ENCODE measurements at places on chromosomes 2 and 18. TPM values are rescaled to one million over a fixed set of nuclear protein-coding genes. Genes with fewer than 3 reads are reported as not detected.

The C18orf54 gene
- 2.0 TPM for total RNA-seq

- DNase-seq, result peak; percentile 68
Observed at GRCh38 chr2:152740743-152741328, 22.4 kb downstream of the ARL6IP6 start.

GRCh38 chr2:152359573-152360363, 24.8 kb downstream of the FMNL2 start:
- no peak for DNase-seq

The SPC25 gene
- total RNA-seq, result 1.0 TPM

DNA sequence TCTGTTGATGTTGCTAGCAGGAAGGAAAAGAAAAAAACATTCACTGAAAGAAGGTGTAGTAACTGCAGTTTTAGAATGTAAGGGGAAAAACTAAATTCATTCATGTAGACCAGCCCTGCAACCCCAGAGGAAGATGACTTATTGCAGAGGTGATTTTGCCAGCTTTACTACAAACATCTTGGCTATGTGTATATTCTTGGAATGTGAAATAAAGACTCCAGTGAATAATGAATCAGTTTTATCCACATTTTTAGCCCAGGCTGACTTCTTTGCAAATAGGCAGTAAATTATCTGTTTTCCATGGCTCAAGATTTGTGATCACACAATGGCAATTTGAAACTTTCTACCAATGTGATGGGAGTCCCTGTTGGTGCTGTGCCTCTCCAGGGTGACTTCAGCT, 206.1 kb upstream of the SETBP1 start:
- no peak for DNase-seq

- no peak for DNase-seq
Observed at GRCh38 chr18:72544092-72544886, at the start of gene CBLN2. Gene CBLN2 (minus strand): TSS chr18:72544342. CDS start chr18:72542160, 2,182 bp downstream.

The DGKD gene
- 299 TPM for total RNA-seq

The UPP2 gene
- total RNA-seq, result not detected

The SRD5A2 gene
- not detected for total RNA-seq

The MALL gene
- total RNA-seq, result not detected

The POTEJ gene
- not detected for total RNA-seq

DNA sequence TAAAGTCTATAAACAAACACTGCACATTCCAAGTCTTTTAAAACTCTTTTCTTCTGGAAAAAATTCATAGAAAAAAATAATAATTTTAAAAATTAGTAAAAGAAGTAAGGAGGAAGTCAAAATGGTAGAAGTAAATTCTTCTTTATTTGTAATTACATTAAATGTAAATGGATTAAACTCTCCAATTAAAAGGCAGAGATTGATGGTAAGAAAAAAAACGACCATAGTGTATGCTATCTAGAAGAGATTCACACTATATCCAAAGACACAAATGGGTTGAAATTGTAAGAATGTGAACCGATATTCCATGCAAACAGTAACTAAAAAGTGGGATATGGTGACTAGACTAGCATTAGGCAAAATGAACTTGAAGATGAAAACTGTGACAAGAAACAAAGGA, 1196.1 kb upstream of the CDH2 start:
- no peak for DNase-seq

GRCh38 chr2:235262750-235263149, 231.1 kb upstream of the AGAP1 start:
- DNase-seq, result no peak

GRCh38 chr2:31018280-31018679, 120.0 kb downstream of the GALNT14 start:
- DNase-seq, result no peak

The AFTPH gene
- 39.6 TPM for total RNA-seq

- no peak for DNase-seq
Observed at GRCh38 chr2:168702579-168702978, 99.9 kb upstream of the NOSTRIN start.

The CYTIP gene
- total RNA-seq, result 357 TPM

The TTN gene
- 2.5 TPM for total RNA-seq

The CHAC2 gene
- 1.5 TPM for total RNA-seq

- DNase-seq, result no peak
Observed at GRCh38 chr2:241410739-241411176, 54.7 kb downstream of the FARP2 start.

The LIMS3 gene
- total RNA-seq, result 0.33 TPM

The KLHL30 gene
- total RNA-seq, result not detected

DNA sequence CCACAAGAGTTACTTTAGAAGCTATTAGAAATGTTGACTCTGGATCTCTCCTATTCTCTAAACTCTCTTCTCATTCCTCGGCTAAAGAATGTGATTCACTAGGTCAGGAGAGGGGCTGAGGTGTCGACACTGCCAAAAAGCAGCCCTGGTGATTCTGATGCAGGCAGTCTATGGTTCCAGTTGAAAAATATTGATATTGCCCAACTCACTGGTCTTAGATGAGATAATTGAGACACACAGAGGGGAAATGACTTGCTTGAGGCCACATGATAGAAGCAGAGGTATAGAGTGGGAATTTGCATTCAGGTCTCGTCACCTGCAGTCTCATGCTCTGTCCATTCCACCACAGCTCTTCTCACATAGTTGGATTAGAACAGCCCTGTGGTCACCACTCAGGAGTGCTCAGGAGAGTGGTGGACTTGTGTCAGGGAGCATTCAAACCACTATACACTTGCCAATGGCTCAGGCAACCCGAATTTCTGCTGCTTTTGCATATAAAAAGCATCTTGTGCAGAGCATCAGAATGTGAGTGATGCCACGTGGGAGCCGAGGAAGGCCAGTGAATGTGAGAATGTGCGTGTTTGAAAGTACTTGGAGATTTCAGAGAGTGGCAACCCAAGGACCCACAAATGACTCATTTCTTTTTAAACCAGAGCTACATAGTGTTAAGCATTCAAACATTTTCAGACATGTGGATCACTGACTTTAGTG, 65.1 kb upstream of the CTLA4 start:
- DNase-seq, result peak; percentile 31

DNA sequence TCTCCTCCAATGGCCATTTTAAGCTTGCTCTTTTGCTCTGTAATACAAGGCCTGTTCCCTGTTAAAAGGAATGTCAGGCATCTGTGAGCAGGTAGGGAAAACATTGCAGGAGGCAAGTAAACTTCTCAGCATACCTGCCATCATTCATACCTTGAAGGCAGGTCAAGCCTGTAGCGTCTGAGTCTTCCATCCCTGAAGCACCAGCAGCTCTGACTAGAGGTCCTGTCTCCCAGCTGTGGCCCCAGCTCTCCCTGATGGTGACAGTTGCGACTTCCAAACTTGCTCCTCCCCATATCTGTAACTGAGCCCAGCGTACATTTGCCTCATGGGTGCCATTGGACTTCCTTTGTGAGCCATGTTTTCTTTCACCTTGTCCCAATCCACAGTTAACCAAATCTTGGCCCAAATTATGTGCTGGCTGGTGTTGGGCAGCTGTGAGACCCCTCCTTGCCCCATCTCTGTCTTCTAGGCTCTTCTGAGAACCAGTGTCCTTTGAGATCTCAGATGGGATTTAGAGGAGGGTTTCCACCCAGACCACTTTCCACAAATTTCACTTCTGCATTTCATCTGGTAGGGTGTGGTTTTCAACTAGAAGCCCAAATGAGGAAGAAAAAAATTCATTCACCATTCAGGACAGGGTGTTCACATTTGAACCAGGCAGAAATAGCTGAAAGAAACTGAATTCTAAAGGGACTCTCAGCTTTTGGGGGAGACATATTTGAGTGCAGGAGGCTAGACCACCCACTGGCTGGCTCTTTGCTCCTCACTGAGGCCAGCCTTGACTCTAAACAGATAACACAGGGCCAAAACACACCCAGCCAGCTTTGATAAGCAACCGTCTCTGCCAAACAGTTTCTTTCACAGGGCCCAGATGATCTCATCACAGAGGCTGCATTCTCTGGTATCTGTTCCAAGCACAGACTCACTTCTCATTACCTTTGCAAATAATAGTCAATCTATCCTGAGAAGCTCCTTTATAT, 66.4 kb upstream of the MSH2 start:
- no peak for DNase-seq

DNA sequence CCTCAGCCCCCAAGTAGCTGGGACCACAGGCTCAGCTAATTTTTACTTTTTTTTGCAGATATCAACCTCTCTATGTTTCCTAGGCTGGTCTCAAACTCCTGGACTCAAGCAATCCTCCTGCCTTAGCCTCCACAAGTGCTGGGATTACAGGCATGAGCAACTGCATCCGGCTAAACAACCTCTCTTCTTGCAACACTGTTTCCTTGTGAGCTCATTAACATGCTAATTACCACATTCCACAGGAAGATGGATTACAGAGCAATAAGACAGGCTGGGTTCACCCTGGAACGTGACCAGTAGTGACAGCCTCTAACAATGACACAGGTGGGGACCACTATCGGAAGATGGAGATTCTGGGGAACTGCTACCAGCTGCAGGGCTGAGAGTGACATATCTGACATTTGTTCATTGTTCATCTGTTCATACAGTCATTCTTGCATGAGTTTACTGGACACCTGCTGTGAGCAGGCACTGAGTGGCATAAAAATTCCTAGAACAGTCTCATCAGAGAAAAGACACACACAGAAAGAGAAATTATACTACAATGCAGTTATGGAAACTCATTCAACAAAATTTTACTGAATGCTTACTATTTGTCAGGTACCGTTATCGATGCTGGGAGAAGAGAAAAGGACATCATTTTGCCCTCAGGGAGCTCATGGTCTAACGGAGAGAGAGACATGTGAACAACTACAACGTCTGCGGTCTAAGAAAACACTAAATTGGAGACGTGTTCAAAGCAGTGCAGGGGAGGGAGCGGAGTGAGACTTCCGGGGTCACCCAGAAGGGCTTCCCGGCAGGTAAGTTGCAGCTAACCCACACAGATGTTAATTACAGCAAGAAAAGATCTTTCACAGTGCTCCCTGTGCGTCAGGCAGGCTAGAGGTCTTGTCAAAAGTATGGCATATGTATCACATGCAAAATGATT, 37.6 kb downstream of the PROC start:
- peak; percentile 28 for DNase-seq

- DNase-seq, result no peak
Observed at GRCh38 chr2:122755281-122755780, 999.9 kb downstream of the TSN start.
